ENCODE measurements at places on chromosomes 7 and 10. TPM values are rescaled to one million over a fixed set of nuclear protein-coding genes. Genes with fewer than 3 reads are reported as not detected.

Gene MEIG1
- 1.00 TPM for total RNA-seq

Gene SPDYE8
- total RNA-seq: not detected

Gene PPP1R9A
- total RNA-seq: 3.3 TPM

Gene CPA2
- total RNA-seq: not detected

Gene ANKRD7
- not detected for total RNA-seq

Gene EPHA1
- total RNA-seq: not detected

Gene RTKN2
- 1.2 TPM for total RNA-seq

Gene ATOH7
- total RNA-seq: 0.22 TPM

Gene UNC5B
- total RNA-seq: 1.7 TPM

Gene NUDT13
- 4.2 TPM for total RNA-seq

Gene DPYSL4
- total RNA-seq: 19.3 TPM
